Activated CD8-positive, alpha-beta memory T cell treated with anti-CD3 and anti-CD28 coated beads for 1 hour (primary cell): ENCODE measurements at places on chromosomes 12 and 14.
A peak's percentile ranks its signal among the peaks of the same experiment; 100 is the strongest.

DNA sequence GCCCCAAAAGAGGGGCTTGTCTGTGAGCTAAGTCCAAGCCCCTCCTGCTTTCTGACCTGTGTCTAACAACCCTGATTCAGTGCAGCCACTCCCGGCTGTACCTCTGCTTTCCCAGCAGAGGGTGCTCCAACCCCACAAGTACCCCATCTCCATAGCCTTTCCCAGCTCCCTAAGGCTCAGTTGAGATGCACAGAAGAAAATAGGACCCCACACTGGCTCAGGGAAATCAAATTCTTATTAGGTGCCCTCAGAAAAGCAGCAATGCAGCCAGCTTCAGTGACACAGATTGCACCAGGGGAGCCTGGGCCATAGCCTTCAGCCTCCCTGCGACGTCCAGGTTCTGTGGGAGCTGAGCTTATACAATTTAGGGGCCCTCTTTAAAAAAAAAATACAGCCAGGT, 49.9 kb downstream of the LRRC74A start:
- peak; percentile 16 for DNase-seq

GRCh38 chr12:131986910-131987309, 37.2 kb downstream of the EP400 start:
- no peak for DNase-seq

DNA sequence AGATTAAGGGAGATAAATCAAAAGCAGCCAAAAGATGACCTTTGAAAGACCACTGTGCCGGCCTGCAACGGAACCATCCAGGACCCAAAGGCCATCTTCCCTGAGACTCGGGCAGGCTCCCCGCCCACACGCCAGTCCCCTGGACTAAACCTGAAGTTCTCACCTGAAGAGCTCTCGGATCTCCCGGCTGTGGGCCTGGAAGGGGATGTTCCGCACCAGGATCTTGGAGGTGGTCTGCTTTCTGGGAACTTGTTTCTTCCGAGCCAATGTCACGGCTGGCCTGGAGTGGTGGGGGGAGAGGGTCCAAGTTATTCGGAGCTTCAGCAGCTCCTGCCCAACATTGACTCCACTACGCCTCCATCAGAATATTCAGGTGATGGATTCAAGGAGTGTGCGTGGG, 51.3 kb downstream of the RBM19 start:
- DNase-seq, result no peak

DNA sequence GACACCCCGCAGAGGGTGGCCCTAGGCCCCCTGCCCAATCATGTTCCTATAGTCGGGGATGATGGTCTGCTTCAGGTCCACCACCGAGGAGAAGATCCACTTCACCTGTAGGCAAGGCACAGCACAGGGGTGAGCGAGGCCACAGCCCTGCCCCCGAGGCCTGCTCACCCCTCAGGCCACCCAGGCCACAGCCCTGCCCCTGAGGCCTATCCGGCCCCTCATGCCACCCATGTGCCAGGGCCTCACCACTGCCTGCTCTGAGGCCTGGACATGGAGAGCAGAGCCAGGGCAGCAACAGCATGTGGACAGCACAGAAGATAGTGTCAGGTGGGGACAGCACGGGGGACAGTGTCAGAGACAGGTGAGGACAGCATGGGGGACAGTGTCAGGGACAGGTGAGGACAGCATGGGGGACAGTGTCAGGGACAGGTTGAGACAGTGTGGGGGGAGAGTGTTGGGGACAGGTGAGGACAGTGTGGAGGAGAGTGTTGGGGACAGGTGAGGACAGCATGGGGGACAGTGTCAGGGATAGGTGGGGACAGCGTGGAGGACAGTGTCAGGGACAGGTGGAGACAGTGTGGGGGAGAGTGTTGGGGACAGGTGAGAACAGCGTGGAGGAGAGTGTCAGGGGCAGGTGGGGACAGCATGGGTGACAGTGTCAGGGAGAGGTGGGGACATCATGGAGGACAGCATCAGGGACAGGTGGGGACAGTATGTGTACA, 239.7 kb downstream of the TMEM121 start:
- DNase-seq, result no peak

GRCh38 chr14:70257526-70257925, 68.8 kb upstream of the SLC8A3 start:
- no peak for DNase-seq

- no peak for DNase-seq
These were observed 114.3 kb upstream of the RPH3A start for GRCh38 chr12:112677050-112677765.

- no peak for DNase-seq
These were observed 378.8 kb upstream of the DCN start for GRCh38 chr12:91561301-91561957.

DNA sequence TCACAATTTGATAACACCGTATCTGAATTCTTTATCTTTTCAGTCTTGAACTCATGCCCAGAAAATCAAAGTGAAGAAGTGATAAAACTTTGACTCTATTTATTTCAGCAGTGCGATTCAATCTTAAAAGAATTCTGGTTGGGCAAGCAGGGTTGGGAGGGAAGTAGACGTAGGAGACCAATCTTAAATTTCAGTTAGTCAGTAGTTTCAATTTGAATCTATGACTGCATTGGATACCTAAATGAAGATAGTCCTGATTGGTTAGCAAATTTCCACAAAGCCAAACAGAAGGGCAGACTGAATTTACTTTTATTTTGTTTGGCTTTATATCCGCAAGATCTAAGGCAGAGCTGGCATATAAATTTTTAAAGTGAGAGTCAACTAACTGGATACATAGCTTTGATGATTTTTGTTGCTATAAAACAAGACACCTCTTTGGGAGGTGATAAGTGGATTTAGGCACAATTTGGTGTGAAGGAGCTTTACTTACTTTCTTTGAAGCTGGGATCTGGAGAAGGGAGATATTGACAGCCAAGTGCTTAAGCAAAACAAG, 2.6 kb downstream of the ACSS3 start:
- DNase-seq, result no peak

GRCh38 chr12:116236148-116236731, 41.3 kb downstream of the MED13L start:
- peak; percentile 4 for DNase-seq

DNA sequence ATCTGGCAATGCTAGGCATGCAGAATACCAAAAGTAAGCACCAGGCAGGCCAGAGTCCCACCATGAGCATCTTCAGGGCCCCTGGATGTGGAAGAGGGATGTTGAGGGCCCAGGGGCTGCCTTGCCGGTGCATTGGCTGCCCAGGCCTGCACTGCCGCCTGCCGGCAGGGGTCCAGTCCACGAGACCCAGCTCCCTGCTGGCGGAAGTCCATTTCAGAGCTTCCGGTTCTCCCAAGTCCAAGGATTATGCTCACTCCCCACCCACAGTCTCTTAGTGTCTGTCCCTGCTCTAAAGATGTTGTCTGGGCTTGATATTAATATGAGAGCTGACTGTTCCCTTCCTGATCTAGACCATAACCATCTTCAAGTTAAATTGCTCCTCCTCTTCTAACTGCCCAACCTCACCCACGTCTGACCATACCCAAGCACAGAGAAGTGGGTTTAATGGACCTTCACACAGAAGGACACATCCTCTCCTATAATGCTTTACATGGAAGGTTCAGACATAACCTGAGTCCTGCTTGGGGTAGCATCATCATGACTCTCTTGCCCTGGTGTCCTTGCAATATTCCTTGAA, 117.4 kb downstream of the DAD1 start:
- DNase-seq, result no peak

DNA sequence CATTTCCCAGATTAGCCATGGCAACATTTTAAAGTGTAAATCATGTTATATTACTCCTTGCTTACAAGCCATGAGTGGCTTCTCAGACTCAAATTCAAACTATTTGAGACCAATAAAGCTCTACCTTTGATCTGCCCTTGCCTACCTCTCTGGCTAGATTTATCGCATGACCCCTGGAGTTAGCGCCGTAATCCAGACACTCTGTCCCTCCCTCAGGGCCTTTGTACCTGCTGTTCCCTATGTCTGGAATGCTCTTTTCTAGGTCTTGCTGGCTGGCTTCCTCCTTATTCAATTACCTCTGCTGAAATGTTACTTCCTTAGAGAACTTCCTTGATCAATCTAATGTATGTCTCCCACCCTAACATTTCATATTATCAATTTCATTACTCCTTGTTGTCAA, 16.3 kb downstream of the SIX4 start:
- no peak for DNase-seq

GRCh38 chr14:100967930-100968329, 64.4 kb upstream of the RTL1 start:
- DNase-seq, result no peak

- DNase-seq, result no peak
These were observed 2.0 kb upstream of the TNFAIP2 start for GRCh38 chr14:103121121-103121845.

DNA sequence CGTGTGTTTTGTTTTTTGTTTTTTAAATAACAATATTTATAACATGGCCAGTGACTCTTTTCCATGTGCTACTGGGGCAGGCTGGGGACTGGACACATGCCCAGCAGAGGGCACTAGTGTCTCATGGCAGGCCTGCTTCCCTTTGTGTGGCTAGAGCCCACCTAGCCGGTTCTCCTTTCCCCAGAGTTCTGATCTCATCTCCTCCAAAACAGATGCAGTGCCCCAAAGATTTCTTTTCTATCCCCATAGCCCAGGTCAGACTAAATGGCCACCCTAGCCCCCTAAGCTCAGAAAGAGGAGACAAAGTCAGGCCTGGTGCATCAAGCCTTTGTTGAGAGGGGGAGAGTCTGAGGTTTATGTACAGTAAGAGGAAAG, 21.2 kb downstream of the PRPF40B start:
- peak; percentile 69 for DNase-seq

DNA sequence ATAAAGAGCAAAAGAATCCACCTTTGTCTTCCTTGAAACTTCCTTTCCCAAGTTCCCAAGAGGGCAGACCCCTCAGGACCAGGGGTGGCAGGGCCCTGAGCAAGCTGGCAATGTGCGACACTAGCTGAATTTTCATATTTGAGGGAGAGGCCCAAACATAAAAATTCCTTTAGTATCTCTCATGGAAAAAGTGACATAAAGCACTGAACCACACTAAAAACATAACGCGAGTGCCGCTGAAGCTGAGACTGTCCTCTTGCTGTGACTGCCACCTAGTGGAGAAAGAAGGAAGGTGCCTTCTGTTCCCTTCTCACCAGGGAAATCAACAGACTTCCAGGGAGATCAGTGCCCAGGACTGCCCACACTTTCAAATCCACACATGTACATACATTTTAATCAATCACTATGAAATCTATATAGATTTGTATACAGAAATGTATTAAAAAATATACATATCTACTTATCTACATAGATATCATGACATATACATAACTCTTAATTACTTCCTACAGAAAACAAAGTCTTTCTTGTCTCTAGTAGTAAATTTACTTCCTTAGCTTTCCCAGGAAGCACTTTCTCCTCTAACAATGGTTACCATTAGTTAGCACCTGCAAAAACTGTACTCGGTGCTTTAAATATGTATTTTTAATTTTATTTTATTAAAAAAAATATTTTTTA, 53.8 kb downstream of the SSH1 start:
- DNase-seq, result peak; percentile 41

DNA sequence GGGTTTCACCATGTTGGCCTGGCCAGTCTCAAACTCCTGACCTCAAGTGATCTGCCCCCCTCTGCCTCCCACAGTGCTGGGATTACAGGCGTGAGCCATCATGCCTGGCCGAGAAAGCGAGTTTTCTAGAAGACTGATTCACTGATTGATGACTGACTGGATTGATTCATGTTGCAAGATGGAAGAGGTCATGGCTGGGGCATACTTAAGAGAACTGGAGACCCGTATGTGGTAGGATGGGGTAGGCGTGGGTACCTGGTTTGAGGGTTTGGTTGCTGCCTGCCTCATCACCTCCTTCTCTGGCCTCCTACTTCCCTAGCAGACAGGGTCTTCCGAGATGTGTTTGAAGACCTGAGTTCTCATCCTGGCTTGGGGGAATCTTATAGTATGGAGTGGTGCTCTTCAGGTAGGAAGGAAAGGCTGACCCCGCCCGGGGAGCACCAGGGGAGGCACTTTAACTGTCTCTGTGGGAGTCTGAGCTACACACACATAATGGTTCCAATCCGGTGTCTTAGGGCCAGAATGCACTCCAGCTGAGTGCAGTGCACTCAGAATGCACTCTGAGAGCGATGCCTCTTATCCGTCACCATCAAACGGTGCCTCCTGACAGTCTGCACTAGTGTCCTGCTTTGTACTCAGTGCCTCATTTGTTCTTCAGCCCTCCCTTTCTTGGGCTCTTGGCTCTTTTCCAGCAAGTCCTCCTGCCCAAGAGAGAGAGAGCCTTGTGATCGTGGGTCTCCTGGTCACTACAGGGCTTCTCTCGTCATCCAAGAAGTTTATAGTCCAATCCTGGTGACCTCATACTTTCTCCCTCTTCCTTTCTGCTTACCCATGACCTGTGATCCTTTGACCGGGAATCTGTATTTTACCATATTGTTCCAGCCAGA, 19.7 kb downstream of the PLEKHG3 start:
- DNase-seq, result no peak

DNA sequence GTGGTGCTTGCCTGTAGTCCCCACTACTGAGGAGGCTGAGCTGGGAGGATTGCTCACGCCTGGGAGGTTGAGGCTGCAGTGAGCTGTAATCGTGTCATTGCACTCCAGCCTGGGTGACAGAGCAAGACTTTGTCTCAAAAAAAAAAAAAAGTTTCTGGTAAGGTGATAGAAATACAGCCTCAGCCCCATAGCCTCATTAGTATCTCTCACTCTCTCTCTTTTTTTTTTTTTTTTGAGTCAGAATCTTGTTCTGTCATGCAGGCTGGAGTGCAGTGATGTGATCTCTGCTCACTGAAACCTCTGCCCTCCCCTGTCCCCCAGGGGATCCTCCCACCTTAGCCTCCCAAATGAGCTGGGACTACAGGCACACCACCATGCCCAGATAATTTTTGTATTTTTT, 19.2 kb downstream of the MTHFD1 start:
- no peak for DNase-seq

- no peak for DNase-seq
These were observed 3.4 kb downstream of the PLEKHG3 start for GRCh38 chr14:64707661-64708060.

- DNase-seq, result no peak
These were observed 106.7 kb upstream of the MIS18BP1 start for GRCh38 chr14:45359746-45360145.

DNA sequence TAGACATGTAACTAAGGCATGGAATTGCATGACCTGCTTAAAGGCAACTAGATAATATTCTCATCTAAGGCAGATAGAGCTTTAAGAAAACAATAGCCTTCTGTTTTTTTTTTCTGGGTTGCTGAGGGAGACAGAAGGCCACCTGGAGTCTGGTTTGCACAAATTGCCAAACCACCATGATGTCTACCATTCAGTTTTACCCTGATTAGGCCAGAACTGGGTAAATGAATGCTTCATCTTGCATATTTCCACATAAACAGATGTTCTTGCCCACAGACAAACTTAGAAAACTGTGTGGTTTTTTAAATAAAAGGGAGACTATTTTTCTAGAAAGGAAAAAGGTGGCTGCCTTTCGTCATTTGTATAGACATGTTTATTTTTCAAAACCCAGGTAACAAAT, 278.7 kb upstream of the PRICKLE1 start:
- DNase-seq, result no peak

GRCh38 chr12:116698116-116698515, 39.8 kb downstream of the SPRING1 start:
- no peak for DNase-seq

GRCh38 chr12:41367726-41368405, 179.7 kb downstream of the PDZRN4 start:
- no peak for DNase-seq
